Right renal pelvis (tissue), 4 donors: ENCODE measurements at places on chromosomes 4 and X. TPM values are rescaled to one million over a fixed set of nuclear protein-coding genes. Genes with fewer than 3 reads are reported as not detected.

Gene VCX3B
- 0.22 TPM for polyA plus RNA-seq

Gene TRAM1L1
- polyA plus RNA-seq: 18.6 TPM

Gene SATL1
- polyA plus RNA-seq: 0.67 TPM

Gene GATA1
- polyA plus RNA-seq: 0.80 TPM

- no peak for DNase-seq
These were observed 1.6 kb upstream of the IDUA start for GRCh38 chr4:985123-985830.

- no peak for DNase-seq
These were observed 34.5 kb upstream of the RAB33B start for GRCh38 chr4:139419388-139419914.

- no peak for DNase-seq
These were observed 53.2 kb upstream of the SPIN4 start for GRCh38 chrX:63404332-63404731.

GRCh38 chr4:85246055-85246454, 228.9 kb upstream of the ARHGAP24 start:
- DNase-seq: no peak

DNA sequence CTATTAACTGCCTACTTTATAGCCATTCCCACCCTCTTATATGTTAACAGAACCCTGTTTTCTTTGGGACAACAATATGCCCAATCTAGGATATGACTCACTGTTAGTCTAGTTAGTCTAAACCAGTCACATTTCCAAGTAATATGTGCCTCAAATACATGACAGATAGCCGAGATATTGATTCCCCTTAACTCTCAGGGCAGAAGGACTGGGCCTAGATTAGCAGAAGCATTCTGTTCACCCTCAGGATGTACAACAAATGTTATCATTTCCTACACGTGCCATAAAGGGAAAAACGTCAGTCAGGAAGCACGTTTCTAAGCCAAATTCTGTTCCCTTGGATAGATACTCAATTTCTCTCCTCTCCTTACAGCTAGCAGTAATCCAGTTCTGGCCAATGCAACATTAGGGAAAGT, 114.1 kb downstream of the SLC10A7 start:
- DNase-seq: no peak

- no peak for DNase-seq
These were observed 85.9 kb downstream of the GATB start for GRCh38 chr4:151674804-151675391.

- no peak for DNase-seq
These were observed 66.3 kb upstream of the NUDT6 start for GRCh38 chr4:122988696-122989095.
